ENCODE measurements at places on chromosomes 5 and 9. TPM values are rescaled to one million over a fixed set of nuclear protein-coding genes. Genes with fewer than 3 reads are reported as not detected.

Gene SPINK4
- total RNA-seq: not detected

- H3K4me3 ChIP-seq: no peak overlapping the region
- peaks cover 30% of the 10 kb centered on the region for H3K36me3 ChIP-seq
- DNase-seq: no peak
- H3K4me1 ChIP-seq: peaks cover 41% of the 10 kb centered on the region
- H3K27me3 ChIP-seq: no peaks in the 10 kb centered on the region
- no peak overlapping the region for H3K27ac ChIP-seq
Measured at GRCh38 chr9:129108083-129108804, 2.3 kb downstream of the CRAT start.

GRCh38 chr5:126081209-126081608 is 342.0 kb upstream of the GRAMD2B start:
- no peaks in the 10 kb centered on the region for H3K36me3 ChIP-seq
- H3K27me3 ChIP-seq: no peaks in the 10 kb centered on the region
- no peak overlapping the region for H3K27ac ChIP-seq
- H3K4me1 ChIP-seq: no peaks in the 10 kb centered on the region
- DNase-seq: no peak

GRCh38 chr5:86974955-86975354 is 292.7 kb upstream of the RASA1 start:
- peak; percentile 17 for DNase-seq
- H3K4me3 ChIP-seq: no peak overlapping the region
- H3K4me1 ChIP-seq: no peaks in the 10 kb centered on the region
- H3K27me3 ChIP-seq: no peaks in the 10 kb centered on the region
- no peak overlapping the region for H3K27ac ChIP-seq

Gene ZBTB34
- 25.7 TPM for total RNA-seq

DNA sequence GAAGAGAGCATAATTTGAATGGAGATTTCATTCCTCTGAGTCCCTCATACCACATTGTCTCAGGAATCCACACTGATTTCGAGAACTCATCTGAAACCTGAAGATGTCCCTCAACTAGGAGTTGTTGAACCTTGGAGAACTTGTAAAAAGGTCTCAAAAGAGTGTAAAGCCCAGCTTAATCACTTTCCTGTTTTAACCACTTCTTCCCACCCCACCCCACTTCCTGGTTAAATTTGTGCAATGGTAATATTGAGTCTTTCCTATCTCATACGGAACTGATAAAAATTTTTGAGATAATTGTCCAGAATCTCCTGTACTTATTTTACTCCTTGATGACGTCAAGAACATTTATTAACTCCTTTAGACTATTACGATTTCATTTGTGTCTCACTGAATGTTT is 240.7 kb downstream of the ARRDC3 start:
- no peak overlapping the region for H3K27ac ChIP-seq
- H3K4me3 ChIP-seq: no peak overlapping the region
- no peak for DNase-seq
- H3K27me3 ChIP-seq: no peaks in the 10 kb centered on the region

Gene GPR150
- total RNA-seq: not detected

Gene NMUR2
- not detected for total RNA-seq

Gene PCDHB9
- total RNA-seq: not detected

DNA sequence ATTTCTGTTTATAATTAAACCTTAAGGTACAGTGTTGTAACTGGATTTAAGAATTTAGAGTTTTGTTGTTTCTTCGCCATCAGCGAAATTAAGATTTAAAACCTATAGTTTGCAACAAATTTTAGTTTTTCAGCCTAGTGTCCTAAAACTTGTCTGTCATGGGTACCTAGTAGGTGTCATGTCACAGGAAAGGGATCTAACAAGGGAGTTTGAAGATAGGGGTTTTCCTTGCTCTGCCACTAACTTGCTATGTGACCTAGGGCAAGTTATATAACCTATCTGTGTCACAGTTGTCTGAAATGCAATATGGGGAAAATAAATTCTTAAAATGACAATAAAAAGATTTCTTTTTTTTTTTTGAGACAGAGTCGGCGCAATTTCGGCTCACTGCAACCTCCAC is 9.2 kb upstream of the ABL1 start:
- peaks cover 48% of the 10 kb centered on the region for H3K4me1 ChIP-seq
- H3K27ac ChIP-seq: no peak overlapping the region
- H3K27me3 ChIP-seq: no peaks in the 10 kb centered on the region
- H3K36me3 ChIP-seq: no peaks in the 10 kb centered on the region
- no peak for DNase-seq

DNA sequence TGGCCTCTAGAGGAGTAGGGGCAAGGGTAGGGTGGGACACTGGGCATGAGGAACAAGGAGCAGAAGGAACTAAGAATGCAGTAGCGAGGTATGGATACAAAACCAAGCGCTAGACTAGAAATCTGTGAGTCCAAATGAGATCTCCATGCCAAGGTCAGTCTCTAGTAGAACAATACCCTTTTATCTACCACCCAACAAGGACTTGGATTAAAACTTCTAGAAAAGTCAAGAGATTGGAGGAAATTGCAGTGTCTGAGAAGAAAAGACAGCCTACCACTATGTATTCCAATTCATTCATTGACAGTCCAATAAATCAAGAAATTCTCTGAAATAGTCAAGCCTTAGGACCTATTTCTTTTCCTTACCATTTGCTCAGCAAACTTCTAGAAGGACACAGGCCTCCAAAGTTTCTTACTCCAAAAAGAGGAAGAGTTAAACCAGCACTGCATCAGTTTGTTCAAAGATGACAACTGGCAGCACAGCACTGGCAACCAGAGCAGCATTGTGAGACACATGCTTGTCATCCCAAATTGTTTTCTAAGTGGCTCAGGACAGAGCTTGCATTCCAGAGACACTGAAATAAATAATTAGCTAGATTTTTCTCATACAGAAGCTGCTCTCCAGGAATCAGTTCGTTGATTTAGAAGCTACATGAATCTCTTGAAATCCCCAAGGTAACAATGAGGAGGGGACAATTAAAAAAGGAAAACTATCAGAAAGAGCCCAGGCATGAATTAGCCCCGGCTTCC is 22.6 kb downstream of the ABCA1 start:
- peaks cover 88% of the 10 kb centered on the region for H3K4me1 ChIP-seq
- peak overlapping the region; percentile 75 for H3K27ac ChIP-seq
- peaks cover 15% of the 10 kb centered on the region for H3K36me3 ChIP-seq
- H3K4me3 ChIP-seq: no peak overlapping the region
- DNase-seq: no peak
- H3K27me3 ChIP-seq: no peaks in the 10 kb centered on the region

GRCh38 chr5:83450967-83451248 is 20.6 kb upstream of the VCAN start:
- H3K4me3 ChIP-seq: no peak overlapping the region
- H3K27me3 ChIP-seq: no peaks in the 10 kb centered on the region
- no peak for DNase-seq
- no peaks in the 10 kb centered on the region for H3K4me1 ChIP-seq
- H3K27ac ChIP-seq: no peak overlapping the region

- peak overlapping the region; percentile 54 for H3K4me3 ChIP-seq
- H3K27me3 ChIP-seq: no peaks in the 10 kb centered on the region
- peak overlapping the region; percentile 10 for H3K27ac ChIP-seq
Measured at GRCh38 chr5:150153957-150154617, 1.6 kb downstream of the PDGFRB start.

GRCh38 chr5:61052882-61053281 is 107.9 kb downstream of the NDUFAF2 start:
- H3K4me3 ChIP-seq: no peak overlapping the region
- H3K27me3 ChIP-seq: no peaks in the 10 kb centered on the region
- no peak for DNase-seq
- no peaks in the 10 kb centered on the region for H3K36me3 ChIP-seq

DNA sequence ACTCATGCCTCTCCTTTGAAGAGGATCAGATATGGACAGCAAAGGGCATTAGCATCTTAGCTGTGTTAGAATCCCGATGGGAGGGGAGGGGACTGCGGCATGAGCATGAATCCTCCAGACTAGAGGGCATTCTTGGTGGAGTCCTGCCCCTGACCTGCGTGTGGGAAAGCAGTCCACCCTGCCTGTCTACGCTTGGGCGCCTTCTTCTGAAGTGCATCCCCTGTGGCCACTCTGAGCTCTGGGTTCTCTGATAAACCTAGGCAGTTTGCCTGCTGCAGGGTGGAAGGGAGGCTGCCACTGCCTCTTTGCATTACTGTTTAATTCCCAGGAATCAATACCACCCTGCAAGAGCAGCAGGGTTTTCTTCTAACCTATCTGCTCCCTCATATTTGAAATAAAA is 169.3 kb downstream of the INSYN2B start:
- no peaks in the 10 kb centered on the region for H3K36me3 ChIP-seq
- no peaks in the 10 kb centered on the region for H3K4me1 ChIP-seq
- no peaks in the 10 kb centered on the region for H3K27me3 ChIP-seq

DNA sequence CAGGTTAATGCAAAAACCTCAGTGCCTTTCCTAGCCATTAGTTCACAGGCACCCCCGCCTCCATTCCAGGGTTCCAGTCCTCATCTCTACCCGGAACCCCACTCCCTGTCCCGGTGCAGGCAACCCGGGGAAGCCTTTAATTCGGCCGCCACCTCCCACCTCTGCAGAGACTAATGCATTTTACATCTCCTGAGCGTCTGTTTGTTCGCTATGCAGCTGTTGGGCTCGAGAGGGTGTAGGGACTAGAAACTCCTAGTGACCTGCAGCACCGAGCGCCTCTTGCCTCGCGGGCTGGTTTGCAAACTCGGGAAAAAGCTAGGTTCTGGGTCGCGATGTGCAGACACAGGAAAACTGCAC is 3.6 kb downstream of the GDNF start:
- H3K4me1 ChIP-seq: peaks cover 82% of the 10 kb centered on the region
- H3K36me3 ChIP-seq: no peaks in the 10 kb centered on the region
- no peak overlapping the region for H3K27ac ChIP-seq
- peak overlapping the region; percentile 53 for H3K4me3 ChIP-seq
- DNase-seq: no peak
- H3K27me3 ChIP-seq: peaks cover 76% of the 10 kb centered on the region

Gene MED10
- total RNA-seq: 20.6 TPM

- H3K36me3 ChIP-seq: peaks cover 24% of the 10 kb centered on the region
- H3K4me1 ChIP-seq: no peaks in the 10 kb centered on the region
- H3K27me3 ChIP-seq: no peaks in the 10 kb centered on the region
- no peak for DNase-seq
- H3K4me3 ChIP-seq: no peak overlapping the region
Measured at GRCh38 chr9:109463924-109464625, 34.0 kb downstream of the PTPN3 start.

Gene ST8SIA4
- 3.6 TPM for total RNA-seq

DNA sequence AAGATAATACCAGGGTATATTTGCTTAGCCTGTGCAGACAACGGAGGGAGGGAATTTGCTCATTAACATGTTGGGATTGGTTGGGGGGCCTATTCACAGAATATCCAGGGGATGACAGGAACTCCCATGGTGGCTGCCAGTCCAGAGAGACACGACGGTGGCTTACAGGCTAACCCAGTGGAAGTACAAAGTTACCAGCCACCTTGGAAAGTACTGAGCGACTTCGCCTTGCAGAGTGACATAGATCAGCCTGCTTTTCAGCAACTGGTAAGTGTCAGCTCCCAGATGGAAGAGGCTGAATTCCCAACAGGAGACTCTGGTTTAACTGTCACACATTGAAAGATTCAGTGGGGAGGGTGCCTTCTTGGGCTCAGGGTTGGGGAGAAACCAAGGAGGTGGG is 7.9 kb downstream of the ISL1 start:
- H3K4me3 ChIP-seq: no peak overlapping the region
- no peak for DNase-seq
- H3K4me1 ChIP-seq: peaks cover 28% of the 10 kb centered on the region
- H3K36me3 ChIP-seq: peaks cover 8% of the 10 kb centered on the region
- H3K27me3 ChIP-seq: no peaks in the 10 kb centered on the region
- peak overlapping the region; percentile 97 for H3K27ac ChIP-seq

DNA sequence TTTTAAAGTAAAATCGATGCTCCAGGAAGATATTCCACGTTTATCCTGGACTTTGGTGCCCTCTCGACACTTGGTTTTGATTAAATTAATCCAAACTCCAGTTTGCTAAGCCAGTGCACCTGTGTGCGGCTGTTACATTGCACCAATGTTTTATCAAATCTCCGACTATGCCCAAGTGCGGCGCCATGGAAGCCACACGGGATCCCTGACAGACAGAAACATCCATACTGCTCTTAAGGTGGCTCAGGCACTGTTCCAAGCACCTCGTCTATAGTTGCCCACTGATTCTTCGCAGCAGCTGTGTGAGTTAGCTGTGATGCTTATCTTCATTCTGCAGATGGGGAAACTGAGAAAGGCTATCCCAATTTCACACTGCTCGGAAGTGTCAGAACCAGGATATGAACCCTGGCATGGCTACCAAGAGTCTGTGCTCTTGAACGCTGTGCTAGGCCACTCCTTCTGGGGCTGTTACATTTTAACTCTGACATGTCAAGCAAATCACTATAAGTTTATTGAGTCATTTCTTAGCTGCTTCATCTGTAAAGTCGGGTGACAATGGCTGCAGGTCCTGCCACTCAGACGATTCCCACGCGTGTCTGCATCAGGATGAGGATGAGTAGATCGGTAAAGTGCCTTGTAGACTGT is 113.0 kb downstream of the ADAMTS2 start:
- H3K27me3 ChIP-seq: peaks cover 13% of the 10 kb centered on the region
- DNase-seq: no peak
- H3K36me3 ChIP-seq: no peaks in the 10 kb centered on the region

Gene CATSPER3
- total RNA-seq: not detected

DNA sequence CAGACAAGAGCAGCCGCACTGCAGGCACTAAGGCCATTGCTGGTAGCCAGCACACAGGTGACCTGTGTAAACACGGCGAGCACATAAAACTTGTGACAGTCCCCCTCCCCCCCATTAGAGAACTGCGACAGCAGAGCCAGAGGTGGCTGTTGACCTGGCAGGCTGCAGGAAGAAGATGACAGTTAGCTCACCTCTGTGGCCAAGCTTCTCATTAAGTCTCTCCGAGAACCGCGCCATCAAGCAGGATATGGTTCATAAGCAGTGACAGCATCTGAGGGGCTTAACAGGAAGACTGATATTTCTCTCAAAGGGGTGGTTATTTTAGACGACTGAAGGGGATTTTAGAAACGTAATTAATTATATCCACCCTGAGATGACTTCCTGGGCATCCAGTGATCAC is 5.2 kb downstream of the SURF4 start:
- H3K4me1 ChIP-seq: peaks cover 86% of the 10 kb centered on the region
- no peak overlapping the region for H3K4me3 ChIP-seq
- H3K36me3 ChIP-seq: peaks cover 40% of the 10 kb centered on the region
- no peak for DNase-seq

GRCh38 chr9:127248241-127248640 is 16.3 kb upstream of the GARNL3 start:
- H3K27me3 ChIP-seq: no peaks in the 10 kb centered on the region
- DNase-seq: no peak
- H3K27ac ChIP-seq: no peak overlapping the region
- H3K4me3 ChIP-seq: no peak overlapping the region

Gene TMEM8B
- total RNA-seq: 11.6 TPM

DNA sequence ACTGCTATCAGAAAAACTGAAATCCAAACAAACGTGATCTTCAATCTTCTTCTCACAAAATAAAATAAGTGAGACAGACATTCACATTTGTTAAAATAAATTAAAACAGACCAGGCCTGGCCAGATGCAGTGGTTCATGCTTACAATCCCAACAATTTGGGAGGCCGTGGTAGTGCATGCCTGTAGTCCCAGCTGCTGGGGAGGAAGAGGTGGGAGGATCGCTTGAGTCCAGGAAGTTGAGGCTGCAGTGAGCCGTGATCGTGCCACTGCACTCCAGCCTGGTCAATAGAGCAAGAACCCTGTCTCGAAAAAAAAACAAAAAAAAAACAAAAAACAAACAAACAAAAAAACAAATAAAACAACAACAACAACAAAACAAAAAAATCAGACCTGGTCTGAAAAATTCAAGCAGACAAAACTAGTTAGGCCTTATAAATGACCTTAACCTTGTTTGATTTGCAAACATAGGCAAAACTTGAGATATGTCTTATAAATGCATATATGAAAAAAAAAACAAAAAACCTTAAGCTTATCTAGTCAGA is 10.8 kb downstream of the MAPKAP1 start:
- no peak overlapping the region for H3K4me3 ChIP-seq
- no peak for DNase-seq
- no peaks in the 10 kb centered on the region for H3K4me1 ChIP-seq
- H3K36me3 ChIP-seq: no peaks in the 10 kb centered on the region
- H3K27ac ChIP-seq: no peak overlapping the region
- H3K27me3 ChIP-seq: no peaks in the 10 kb centered on the region
